ENCODE measurements at places on chromosomes 6 and 20.

GRCh38 chr6:152034631-152035030, 227.1 kb downstream of the ESR1 start:
- no peak for DNase-seq

GRCh38 chr6:13712599-13712898, 914 bp upstream of the RANBP9 start:
- no peak for DNase-seq

GRCh38 chr20:64261138-64261537, 5.6 kb downstream of the PCMTD2 start:
- DNase-seq, result no peak

DNA sequence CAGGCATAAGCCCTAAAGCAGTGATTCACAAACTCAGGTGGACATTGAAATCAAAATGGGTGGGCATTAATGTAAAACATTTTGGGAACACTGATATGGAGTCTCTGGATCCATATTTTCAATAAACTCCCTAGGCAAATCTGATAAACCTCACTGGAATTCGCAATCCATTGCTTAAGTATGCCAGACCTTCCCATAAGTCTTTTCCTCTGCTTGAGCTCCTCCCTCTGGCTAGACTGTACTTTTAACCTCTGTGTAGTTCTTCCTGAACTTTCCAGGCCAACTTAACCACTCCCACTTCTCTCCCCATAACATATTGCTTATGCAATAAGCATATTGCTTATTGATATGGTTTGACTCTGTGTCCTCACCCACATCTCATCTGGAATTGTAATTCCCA, 629.7 kb upstream of the IMPG1 start:
- peak; percentile 48 for DNase-seq

- no peak for DNase-seq
Observed at GRCh38 chr6:32167761-32168262, 3.4 kb downstream of the EGFL8 start.

- no peak for DNase-seq
Observed at GRCh38 chr20:57786304-57786932, 76.6 kb upstream of the PMEPA1 start.

DNA sequence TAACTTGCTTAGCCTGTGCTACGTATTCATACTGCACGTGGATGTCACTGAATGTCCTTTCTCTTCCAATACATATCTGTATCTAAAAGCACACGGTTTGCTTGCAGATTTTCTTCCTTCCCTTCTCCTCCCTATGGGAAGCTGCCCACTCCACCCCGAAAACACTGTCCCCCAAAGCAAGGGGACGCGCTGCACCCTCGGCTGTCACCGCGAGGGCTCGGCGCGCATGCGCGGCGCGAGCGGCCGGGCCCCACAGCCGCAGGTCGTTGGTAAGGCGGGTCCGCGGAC, 659 bp downstream of the TMX4 start:
- peak; percentile 51 for DNase-seq

GRCh38 chr6:52922161-52922560, 12.7 kb upstream of the GSTA3 start:
- peak; percentile 32 for DNase-seq

DNA sequence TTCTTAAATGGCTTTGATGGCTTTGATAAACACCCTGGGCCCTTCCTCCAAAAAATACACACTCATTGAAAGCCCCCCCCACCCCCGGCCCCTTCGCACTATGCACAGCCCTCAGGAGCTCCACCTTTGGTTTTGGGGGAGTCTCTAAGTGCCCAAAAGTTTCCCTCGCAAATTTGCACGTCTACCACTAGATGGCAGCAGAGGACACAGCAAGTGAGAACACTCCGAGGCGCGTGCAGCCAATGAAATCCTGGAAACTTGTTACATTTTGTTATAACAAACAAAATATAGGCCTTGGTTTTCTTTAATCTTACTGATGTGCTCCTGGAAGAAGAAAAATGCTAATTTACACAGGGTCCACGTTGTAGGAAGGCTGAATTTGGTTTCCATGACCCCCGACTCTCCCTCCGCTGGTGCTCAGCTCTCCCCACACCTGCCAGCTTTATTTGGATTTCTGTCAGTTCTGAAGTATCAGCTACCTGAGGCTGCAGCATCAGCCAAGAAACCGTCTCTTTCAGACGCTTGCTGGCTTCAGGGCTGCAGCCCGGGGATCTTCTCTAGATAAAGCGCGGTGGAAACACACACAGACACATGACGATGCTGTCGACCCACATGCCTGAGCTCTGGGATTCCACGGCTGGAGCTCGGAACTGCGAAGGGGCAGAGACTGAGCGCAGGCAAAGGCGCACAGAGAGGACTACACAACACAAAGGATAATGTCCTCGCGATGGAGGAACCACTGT, 148.3 kb upstream of the RPS6KA2 start:
- peak; percentile 83 for DNase-seq

DNA sequence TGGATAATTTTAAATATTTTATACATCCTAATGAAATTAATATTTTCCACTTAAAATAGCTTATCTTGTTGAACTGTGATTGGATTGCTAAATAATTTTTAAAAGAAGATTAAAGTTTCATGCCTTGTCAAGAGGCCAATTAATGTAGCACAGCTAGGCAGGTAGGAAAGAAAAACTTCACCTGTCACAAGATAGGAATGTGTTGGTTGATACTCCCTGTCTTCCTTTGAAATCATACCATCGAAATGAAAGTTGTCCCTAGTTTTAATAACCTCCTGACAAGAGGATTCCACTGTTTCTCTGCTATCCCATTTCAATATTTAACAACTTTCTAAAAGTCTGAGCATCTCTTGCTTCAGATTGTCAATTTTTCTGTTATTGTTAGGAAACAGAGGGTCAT, 80.8 kb downstream of the BMP6 start:
- DNase-seq, result peak; percentile 36

DNA sequence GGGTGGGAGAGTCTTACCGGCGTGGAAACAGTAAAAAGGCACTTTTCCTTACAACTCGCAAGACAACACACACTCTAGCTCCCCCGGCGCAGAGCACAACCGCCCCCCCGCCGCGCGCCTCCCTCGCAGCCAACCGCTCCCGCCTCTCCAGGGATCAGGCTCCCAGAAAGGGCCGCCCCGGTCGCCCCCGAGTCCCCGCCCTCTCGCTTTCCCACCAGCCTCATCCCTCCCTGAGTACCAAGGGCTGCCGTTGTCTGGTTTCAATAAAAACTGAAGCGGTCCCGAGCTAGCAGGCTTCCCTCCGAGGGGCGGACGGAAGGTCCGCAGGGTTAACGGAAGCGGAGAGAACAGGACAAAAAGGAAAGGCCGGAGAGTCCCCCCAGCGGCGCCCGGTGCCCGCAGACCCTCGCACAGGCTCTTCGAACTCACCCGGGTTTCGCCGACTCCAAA, 804 bp downstream of the ELOVL5 start:
- DNase-seq, result peak; percentile 54

DNA sequence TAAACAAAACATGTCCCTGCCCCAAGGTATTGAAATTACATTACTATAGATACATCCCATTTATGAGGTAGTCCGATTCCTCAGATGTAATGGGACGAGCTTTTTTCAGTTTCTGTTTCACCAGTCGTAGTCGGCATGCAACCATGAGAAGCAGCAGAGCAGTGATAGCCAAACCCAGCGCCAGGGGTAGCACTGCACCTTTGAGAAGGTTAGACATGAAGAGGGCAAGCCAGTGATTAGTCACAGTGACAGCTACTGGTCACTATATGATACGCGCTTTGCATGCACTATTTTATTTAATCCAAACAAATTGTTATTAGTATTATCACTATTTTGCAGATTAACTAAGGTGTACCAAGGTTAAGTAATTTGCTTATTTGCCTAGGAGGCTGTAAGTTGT, 43.7 kb downstream of the LRP11 start:
- no peak for DNase-seq

GRCh38 chr6:100176311-100176950, 182.4 kb upstream of the MCHR2 start:
- DNase-seq, result peak; percentile 58

DNA sequence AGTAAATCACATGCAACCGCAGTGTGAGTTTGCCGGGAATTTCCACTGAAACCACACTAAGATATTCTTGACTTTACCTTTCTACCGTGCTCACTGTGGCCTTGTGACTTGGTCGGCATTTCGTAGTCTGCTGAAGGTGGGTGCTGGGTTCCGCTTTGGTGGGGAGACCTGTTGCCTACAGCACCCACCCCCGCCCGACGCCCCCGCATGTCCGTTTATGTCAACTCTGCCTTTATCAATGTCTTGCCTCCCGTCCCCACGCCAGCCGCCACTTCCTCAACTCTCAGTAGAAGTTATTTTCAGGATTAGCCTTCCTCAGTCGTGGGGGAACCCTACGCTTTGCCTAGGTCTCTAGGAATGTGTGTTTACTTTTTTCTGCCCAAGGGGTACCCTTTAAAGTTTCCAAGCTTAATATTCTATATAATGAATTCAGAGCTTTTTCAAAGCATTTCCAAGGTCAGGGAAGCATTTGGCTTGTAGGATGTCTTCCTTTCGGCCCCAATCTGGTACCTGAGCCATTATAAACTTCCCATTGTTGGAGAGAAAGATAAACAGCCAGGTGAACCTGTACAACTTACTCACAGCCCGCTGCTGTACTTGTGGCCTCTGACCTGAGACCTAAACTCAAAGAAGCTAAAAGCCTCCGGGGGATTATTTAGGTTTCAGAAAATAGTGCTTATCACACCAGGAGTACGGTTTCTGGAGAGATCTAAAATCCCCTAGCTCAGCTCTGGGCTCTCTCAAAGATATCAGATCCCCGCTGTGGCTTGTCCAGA, 54.2 kb downstream of the TBC1D7 start:
- no peak for DNase-seq

GRCh38 chr6:163602851-163603250, 188.3 kb downstream of the QKI start:
- no peak for DNase-seq

GRCh38 chr20:50335866-50336265, 145.2 kb downstream of the CEBPB start:
- no peak for DNase-seq

- DNase-seq, result peak; percentile 74
Observed at GRCh38 chr6:36822506-36823269, 16.6 kb downstream of the CPNE5 start.

DNA sequence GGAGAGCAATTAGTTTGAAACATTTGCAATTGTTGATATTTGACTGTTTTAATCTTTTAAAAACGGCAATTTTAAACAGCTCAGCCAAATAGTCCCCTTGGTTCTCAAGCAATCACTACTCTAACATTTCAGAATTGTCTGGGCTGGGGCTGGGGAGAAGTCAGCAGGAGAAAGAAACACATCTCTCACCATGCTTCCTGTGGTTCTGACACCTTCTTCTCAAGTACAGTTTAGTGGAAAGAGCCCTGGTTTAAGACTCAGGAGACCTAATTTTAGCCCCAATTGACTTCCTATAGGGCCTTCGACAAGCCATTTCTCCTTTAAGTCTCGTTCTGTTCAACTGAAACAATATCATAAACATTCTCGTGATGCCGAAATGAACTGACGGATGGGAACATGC, 168.4 kb upstream of the CDYL start:
- no peak for DNase-seq

GRCh38 chr6:24080711-24081110, 45.3 kb upstream of the NRSN1 start:
- no peak for DNase-seq

DNA sequence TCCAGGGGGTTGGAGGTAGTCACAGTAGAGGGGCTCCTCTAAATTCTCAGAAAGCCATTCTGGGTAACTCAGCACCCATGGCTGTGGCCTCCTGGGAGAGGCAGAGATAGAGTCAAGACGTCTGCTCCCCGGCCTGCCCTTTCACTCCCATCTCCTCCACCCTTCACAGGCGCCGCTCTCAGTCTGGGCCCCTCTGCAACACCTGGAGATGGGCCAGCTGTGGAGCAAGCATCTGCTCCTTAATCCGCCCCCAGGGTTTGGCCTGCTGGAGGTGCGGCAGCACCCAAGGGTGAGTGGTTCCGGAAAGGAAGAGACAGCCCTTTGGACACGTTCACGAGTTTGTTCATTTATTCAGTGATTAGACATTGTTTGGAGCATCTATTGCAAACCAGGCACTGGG, 271.3 kb downstream of the BMP7 start:
- DNase-seq, result no peak

- DNase-seq, result peak; percentile 55
Observed at GRCh38 chr6:42227173-42227850, 9.7 kb upstream of the MRPS10 start.

- no peak for DNase-seq
Observed at GRCh38 chr6:144305567-144305966, 20.4 kb downstream of the UTRN start.

DNA sequence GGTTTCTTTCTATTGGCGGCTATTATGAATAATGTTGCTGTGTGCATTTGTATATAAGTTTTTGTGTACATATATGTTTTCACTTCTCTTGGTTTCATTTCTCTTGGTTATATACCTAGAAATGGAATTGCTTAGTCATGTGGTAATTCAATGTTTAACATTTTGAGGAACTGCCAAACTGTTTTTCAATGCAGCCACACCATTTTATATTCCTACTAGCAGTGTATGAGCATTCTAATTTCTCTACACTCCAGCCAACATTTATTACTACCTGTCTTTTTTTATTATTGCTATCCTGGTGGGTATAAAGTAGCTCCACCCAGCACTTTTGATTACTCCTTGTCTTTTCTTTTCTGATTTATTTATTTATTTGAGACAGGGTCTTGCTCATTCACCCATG, 54.8 kb downstream of the PHACTR2 start:
- no peak for DNase-seq

DNA sequence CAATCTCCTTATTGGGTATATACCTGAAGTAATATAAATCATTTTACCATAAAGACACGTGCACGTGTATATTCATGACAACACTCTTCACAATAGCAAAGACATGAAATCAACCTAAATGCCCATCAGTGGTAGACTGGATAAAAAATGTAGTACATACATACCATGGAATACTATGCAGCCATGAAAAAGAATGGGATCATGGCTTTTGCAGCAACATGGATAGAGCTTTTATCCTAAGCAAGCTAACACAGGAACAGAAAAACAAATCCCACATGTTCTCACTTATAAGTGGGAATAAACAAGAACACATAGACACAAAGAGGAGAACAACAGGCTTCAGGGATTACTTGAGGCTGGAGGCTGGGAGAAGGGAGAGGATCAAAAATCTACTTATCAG, 208.3 kb upstream of the QKI start:
- DNase-seq, result no peak

DNA sequence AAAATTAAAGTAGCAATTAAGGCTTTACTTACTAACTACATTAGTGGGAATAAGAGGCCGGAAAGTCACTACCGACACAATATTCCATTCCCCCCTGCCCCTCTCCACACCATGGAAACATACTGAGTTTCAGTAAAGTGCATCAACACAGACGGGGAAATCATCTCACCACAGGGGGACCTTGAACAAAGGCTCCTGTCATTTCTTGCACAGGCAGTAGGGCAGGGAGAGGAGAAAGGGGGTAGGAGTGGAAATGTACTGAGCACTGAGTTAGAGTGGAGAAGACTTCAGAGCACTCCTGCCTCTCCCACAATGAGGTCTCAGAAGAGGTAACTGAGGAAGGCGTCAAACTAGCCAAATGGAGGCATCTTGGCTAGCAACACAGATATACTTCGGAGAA, 1426.9 kb upstream of the EYS start:
- no peak for DNase-seq

GRCh38 chr6:51893366-51893765, 194.0 kb downstream of the PKHD1 start:
- DNase-seq, result peak; percentile 6

- DNase-seq, result no peak
Observed at GRCh38 chr20:31856516-31856915, 11.1 kb upstream of the FOXS1 start.
